ENCODE measurements at places on chromosomes 6 and 20. TPM values are rescaled to one million over a fixed set of nuclear protein-coding genes. Genes with fewer than 3 reads are reported as not detected.

Gene IMPG1
- polyA plus RNA-seq: not detected

Gene NHSL1
- 10.5 TPM for polyA plus RNA-seq

Gene CLPSL1
- polyA plus RNA-seq: not detected

Gene C6orf163
- 4.1 TPM for polyA plus RNA-seq

Gene HSPA12B
- polyA plus RNA-seq: 3.3 TPM

Gene PABPC1L
- 36.0 TPM for polyA plus RNA-seq

Gene BPIFB1
- not detected for polyA plus RNA-seq

Gene PTCHD4
- polyA plus RNA-seq: 0.19 TPM

Gene LY6G5C
- polyA plus RNA-seq: 2.1 TPM

Gene CALHM5
- polyA plus RNA-seq: 0.03 TPM

Gene CNKSR3
- polyA plus RNA-seq: 2.0 TPM

Gene MEI4
- polyA plus RNA-seq: 0.23 TPM

Gene HCK
- polyA plus RNA-seq: 0.43 TPM

Gene NUP153
- polyA plus RNA-seq: 22.0 TPM

Gene SSTR4
- polyA plus RNA-seq: not detected

Gene NDUFAF4
- polyA plus RNA-seq: 205 TPM

Gene SIRPG
- not detected for polyA plus RNA-seq

Gene LHFPL5
- polyA plus RNA-seq: not detected

Gene SEMG1
- 4.4 TPM for polyA plus RNA-seq

Gene SYCP2
- 0.14 TPM for polyA plus RNA-seq

Gene SAPCD1
- polyA plus RNA-seq: 5.0 TPM

Gene C6orf118
- polyA plus RNA-seq: 0.35 TPM

Gene MYH7B
- 1.0 TPM for polyA plus RNA-seq

Gene RRP36
- polyA plus RNA-seq: 64.7 TPM

Gene CST5
- not detected for polyA plus RNA-seq

Gene TFAP2A
- polyA plus RNA-seq: 0.21 TPM

Gene SNAP25
- polyA plus RNA-seq: 0.73 TPM

Gene ARG1
- 0.18 TPM for polyA plus RNA-seq

Gene GSTA1
- not detected for polyA plus RNA-seq

Gene HRH3
- polyA plus RNA-seq: 1.5 TPM

Gene DLK2
- 0.57 TPM for polyA plus RNA-seq

Gene HMGN3
- polyA plus RNA-seq: 956 TPM

Gene OLIG3
- 0.10 TPM for polyA plus RNA-seq

Gene KIF6
- polyA plus RNA-seq: 1.7 TPM

Gene SLC22A16
- 0.37 TPM for polyA plus RNA-seq

Gene GRM4
- polyA plus RNA-seq: 7.0 TPM

Gene TMEM74B
- 1.5 TPM for polyA plus RNA-seq

Gene PKIB
- polyA plus RNA-seq: 128 TPM

Gene AGER
- polyA plus RNA-seq: 3.4 TPM

Gene ZNF165
- polyA plus RNA-seq: 8.9 TPM

Gene COL9A1
- 13.8 TPM for polyA plus RNA-seq

Gene CST7
- polyA plus RNA-seq: not detected

Gene HMGCLL1
- not detected for polyA plus RNA-seq

Gene ASIP
- not detected for polyA plus RNA-seq

Gene PRDM13
- 0.08 TPM for polyA plus RNA-seq

Gene SPATA2
- polyA plus RNA-seq: 4.9 TPM

Gene UST
- 12.6 TPM for polyA plus RNA-seq

Gene SLC35D3
- polyA plus RNA-seq: 1.0 TPM

Gene EPPIN
- 0.78 TPM for polyA plus RNA-seq

Gene PACRG
- polyA plus RNA-seq: 0.52 TPM

Gene ARFGEF3
- 5.8 TPM for polyA plus RNA-seq

Gene CCM2L
- 6.4 TPM for polyA plus RNA-seq

Gene MCCD1
- not detected for polyA plus RNA-seq
